Inflammatory macrophage (primary cell): ENCODE measurements at places on chromosomes 6 and 20.
A peak's percentile ranks its signal among the peaks of the same experiment; 100 is the strongest.

GRCh38 chr6:167153521-167153959 lies 4.2 kb downstream of the GPR31 start:
- DNase-seq, result peak; percentile 54

- no peak for DNase-seq
These were observed 40.3 kb downstream of the RSPO4 start for GRCh38 chr20:961768-962167.

DNA sequence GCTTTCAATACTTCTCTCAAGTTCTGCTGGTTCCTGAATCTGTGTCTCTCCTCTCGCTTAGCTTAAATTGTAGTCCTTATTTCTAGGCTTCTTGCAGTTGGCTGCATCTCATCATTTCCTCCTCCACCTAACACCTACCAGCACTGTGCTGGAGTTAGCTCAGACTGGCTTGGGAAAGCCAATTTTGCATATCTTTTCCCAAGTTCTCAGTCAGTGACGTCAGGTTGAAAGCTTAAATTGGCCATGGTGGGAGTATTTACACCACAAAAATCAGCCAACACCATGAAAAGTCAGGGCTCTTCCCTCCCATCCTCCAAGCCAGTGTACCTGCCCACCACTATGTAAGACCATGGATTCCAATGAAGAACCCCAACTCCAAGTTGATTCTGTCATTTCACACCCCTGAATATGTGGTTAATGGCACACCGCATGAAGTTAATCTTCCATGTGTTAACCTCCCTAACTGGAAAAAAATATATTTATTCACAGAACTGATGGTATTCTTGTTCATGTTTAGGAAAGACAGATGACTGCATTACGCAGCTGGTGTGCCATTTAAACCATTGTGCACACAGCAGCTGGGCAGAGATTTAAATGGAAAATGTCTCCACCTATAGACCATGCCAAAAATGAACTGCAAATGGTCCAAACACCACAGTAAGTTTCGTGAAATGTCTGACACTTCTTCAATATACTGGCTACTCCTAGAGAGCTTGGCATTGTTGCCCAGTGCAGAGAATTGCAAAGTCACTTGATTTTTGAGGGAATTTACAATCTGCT lies 274.1 kb upstream of the MAP3K7 start:
- DNase-seq, result no peak

DNA sequence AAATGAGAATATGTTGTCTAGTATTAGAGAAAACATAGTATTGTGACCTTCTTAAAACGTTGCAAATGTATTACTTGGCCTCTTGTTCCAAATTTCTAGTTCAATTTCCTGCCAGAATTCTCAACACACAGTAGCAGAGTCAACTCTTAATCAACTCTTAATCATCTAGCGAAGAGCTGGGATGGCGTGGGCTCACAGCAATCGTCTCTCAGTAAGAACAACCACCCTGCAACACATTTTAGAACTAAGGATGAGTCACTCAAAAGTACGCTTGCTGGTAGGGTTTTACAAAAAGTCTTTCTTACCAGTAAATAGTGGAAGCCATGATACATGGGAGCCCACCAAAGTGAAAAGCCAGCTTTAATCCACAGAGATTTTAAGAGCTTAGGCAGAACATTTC lies 24.6 kb downstream of the GPR6 start:
- no peak for DNase-seq

DNA sequence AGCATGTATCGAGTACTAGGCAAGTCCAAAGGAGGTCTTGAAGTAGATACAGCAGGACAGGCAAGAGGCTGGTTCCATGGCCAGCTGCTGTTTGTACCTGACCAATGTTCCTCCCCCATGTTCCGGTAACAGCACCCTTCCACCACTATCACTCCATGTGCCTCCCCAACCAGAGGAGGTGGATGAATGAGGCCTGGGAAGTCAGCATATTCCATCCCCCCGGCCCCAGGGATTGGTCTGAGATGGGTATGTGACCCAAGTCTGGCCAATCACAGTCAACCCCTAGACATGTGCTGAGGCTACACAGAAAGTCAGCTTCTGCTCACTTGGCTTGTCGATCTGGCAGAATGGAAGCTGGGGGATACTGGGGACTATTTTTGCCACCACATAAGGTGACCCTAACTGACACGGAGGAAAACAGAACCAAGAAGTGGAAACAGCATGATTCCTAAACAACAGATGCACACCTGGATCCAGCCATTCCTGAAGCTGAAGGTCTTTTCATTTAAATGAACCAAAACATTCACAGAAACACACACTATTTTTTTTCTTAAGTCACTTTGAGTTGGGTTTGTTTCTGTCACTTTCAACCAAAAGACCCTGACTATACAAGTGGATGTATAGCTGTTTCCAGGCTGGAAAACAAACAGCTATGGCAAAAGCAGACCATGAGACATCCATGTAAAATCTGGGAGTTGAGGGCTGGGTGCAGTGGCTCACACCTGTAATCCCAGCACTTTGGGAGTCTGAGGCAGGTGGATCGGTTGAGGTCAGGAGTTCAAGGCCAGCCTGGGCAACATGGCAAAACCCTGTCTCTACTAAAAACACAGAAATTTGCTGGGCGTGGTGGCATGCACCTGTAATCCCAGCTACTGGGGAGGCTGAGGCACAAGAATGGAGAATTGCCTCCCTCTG lies 70.4 kb upstream of the PTPN1 start:
- no peak for DNase-seq

DNA sequence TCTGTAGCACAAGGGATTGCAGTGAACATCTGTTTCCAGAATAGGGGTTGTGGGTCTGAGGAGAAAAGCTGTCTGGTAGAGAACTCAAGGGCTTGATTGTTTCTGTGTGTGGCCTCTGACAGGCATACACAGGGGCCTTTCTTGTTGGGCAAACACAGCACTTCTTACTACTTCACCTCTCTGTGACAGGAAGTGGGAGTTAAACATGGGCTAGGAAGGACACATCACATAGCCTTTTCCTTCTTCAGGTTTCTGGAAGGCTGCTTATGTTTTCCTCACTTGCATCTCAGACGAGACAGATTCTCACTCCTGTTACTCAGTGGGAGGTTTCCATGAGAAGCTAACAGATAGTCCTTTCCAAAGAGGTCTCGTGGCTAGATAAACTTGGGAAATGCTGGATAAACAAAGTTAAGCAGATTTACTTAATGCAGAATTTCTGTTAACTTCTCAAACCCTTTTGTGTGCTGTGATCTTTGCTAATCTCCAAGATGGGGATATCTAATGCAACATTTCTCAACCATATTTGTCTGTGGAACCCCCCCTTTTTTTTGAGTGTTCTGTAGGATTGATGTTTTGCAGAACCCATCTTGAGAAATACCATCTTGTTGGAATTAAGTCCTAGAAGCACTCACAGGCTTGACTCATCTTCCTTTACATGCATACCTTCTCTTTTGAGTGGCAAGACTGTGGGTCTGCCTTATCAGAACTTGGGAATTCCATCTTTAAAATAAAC lies 41.9 kb upstream of the RNF8 start:
- DNase-seq, result no peak

GRCh38 chr6:43459535-43459934 lies 4.2 kb upstream of the DLK2 start:
- no peak for DNase-seq

- DNase-seq, result no peak
These were observed 131.5 kb downstream of the ANKRD60 start for GRCh38 chr20:58096880-58097423.

DNA sequence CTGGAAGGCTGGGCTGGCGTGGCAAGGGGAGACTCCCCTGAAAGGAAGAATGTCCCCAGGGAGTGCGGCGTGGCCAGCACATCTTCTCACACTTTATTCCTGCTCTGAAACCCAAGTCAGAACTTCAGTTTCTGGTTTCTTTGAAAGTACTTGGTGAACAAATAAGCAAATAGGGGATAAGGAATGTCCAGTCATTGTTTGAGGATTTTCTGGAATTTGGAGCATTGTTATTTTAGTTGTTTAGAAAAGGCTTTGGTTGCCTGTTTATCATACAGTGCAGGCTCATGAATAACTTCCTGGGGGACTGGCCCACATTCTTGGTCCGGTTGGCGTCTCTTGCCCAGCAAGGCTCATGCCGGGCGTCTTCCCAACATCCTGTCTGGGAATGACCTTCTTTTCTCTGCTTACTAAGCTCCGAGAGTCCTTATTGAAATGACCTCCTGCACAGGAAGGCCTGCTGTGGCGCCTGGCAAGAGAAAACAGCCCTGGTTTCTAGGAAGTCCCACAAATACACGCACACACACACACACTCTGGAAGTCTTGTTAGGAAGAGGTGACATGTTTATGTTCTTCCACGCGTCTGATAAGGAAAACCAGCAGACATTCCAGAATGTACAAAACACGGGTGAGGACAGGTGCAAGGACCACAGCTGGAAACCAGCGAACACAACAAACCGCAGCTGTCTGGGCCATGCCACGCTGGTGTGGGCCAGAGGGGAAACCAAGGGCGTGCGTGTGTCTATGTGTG lies 71.9 kb downstream of the TMEM170B start:
- no peak for DNase-seq

GRCh38 chr6:25655723-25656122 lies 3.7 kb downstream of the SCGN start:
- no peak for DNase-seq

DNA sequence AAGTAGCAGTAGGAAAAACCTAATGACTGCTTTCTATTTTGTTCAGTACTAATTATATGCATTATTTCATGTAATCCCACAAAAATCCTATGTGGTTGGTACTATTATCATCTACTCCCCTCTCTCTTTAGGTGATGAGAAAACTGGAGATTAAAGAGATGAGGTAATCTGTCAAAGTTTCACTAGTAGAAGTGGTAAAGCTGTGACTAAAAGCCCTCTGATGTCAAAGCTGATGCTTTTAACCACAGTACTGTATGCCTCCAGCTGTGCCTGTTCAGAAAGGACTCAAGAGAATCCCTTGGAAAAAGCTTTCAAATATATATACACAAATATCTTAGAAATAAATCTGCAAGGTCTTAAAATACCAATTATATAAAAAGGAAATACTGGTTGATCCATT lies 38.0 kb downstream of the PHIP start:
- no peak for DNase-seq
